ENCODE measurements at places on chromosomes 7 and 10.

- no peak for DNase-seq
These were observed 103.1 kb upstream of the RHOBTB1 start for GRCh38 chr10:61047081-61047480.

DNA sequence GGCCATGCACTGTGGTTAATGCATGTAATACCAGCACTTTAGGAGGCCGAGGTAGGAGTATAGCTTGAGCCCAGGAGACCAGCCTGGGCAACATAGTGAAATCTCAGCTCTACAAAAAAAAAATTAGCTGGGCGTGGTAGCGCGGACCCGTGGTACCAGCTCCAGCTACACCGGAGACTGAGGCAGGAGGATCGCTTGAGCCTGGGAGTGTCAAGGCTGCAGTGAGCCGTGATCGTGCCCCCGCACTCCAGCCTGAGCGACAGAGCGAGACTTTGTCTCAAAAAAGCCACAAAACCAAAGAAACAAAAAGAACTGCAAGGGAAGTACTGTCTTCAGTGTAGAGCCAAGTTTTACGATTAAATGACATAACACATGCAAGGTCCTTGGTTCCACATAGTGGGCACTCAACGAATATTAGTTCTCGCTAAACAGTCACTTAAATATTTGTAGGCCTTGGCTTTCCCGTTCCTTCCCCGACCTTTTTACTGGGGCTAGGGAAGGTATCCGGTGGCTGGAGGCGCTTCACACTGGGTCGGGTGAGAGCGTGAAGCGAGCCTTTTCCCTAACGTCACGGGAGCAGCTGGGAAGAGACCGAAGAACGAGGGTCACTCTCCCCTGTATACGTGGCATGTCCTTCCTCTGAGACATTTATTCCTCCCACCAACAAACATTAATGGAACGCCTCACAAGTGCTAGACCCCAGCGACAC lies 993 bp upstream of the SND1 start:
- DNase-seq = no peak

DNA sequence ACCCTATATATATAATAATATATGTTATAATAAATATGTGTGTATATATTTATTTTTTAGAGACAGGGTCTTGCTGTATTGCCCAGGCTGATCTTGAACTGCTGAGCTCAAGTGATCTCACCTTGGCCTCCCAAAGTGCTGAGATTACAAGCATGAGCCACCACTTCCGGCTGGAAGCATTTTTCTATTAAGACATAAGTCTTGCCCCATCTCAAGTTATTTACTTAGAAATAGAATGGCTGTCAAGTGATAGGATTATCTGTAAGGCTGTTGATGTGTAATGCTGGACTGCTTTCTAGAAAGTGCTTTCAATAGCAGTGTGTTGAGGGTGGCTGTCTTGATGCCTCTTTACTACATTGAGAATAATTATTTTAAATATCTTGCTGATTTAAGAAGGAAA lies 65.2 kb downstream of the ZMYND11 start:
- no peak for DNase-seq

DNA sequence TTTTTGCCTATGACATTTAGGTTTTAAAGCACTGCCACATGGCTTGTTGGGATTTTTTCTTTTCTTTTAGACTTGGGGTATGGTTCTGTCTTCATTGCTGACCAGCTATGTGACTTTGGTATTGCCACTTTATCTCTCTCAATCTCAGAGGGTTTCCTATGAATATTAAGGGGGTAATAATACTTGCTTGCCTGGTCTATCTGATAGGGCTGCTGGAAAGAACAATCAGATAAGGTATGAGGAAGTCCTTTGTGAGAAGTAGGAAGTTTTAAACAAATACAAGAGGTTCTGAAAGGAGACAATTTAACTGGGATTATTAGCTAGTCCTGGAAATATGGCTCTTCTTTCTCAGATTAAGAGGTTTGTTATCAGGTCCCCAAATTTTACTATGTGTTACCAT lies 80.8 kb downstream of the ZNF92 start:
- DNase-seq = no peak

- peak; percentile 56 for DNase-seq
These were observed 127.9 kb upstream of the PRSS58 start for GRCh38 chr7:142385491-142386340.

- no peak for DNase-seq
These were observed 15.3 kb downstream of the OGDH start for GRCh38 chr7:44621750-44622103.

DNA sequence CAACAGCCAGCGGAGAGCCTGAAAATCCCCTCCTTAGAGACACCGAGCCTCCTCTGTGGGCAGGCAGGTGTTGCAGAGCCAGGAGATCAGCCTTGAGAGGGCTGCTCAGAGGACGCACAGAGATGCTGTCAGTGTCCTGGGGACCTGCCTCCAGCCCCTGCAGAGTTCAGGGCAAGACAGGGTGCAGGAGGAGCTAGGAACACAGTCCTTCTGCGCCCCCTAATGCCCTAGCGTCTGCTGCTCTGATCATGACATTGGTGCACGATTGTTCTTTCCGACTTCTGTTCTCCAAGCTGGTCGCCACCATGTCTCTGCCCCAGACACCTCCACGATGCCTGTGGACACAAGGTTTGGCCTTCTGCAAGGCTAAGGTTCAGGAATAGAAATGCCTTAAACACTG lies 613.7 kb upstream of the MKI67 start:
- no peak for DNase-seq

GRCh38 chr10:16788125-16788524 lies 29.1 kb downstream of the RSU1 start:
- no peak for DNase-seq

GRCh38 chr10:89419548-89419947 lies 5.2 kb downstream of the IFIT5 start:
- DNase-seq = no peak

DNA sequence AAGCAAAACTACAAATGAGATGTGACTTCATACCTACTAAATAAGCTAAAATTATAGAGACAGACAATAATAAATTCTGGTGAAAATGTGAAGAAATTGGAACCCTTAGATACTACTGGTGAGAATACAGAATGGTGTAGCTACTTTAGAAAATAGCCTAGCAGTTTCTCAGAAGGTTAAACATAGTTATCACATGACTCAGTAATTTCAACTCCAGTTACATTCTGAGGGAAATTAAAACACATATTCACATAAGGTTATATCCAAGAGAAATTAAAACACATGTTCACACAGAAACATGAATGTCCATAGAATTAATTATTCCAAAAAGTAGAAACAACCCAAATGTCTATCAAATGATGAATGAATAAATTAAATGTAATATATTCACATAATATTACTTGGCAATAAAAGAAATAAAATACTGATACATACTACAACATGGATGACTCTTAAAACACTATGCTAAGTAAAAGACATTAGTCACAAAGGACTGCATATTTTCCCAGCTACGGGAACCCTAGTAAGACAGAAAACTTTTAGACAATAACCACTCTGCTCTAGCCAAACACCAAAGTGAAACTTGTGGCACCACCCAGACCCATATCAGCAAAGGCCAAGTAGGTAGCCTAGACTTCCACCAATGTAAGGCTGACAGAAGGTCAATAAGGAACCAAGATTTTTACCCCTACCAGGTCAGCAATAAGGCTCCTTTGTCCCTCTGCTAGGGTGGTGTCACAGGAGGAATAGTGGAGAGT lies 25.1 kb downstream of the SLC25A40 start:
- no peak for DNase-seq

GRCh38 chr10:113381981-113382509 lies 170.8 kb upstream of the HABP2 start:
- DNase-seq = no peak

GRCh38 chr7:376306-377079 lies 86.5 kb downstream of the FOXL3 start:
- no peak for DNase-seq

DNA sequence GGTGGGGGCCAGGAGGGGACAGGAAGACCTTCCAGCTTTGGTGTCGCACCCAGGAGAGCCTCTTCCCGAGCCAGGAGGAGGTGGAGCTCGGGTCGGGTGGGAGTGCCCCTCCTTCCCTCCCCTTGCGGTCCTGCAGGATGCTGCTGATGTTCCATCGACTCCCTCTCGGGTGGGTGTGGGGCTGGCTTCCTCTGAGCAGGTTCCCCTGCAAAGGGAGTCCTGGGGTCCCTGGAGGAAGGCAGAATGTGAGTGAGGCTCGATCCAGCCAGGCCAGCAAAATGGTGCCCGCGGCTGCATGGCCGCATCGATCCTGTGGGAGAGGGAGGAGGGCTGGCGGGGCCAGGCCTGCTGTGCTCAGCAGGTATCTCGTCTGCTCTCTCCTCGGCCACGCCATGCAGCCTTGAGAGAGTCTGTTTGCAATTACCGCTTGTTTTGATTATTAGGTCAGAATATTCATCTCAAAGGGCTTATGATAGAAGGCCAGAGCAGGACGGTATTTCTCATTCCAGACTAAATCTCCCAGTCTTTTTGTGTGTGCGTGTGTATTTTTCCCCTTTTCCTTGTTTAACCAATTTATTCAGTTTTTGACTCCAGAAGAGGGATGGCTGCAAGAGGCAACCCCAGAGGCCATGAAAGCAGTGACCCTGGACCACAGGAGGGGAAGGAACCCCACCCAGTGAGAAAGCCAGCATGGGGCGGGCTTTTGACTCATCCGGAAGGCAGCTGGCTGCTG lies 137.3 kb upstream of the ZMIZ1 start:
- peak; percentile 64 for DNase-seq

- DNase-seq = no peak
These were observed 497.7 kb downstream of the GRID1 start for GRCh38 chr10:85868627-85869499.

- no peak for DNase-seq
These were observed 123.3 kb upstream of the FZD1 start for GRCh38 chr7:91140982-91141381.

DNA sequence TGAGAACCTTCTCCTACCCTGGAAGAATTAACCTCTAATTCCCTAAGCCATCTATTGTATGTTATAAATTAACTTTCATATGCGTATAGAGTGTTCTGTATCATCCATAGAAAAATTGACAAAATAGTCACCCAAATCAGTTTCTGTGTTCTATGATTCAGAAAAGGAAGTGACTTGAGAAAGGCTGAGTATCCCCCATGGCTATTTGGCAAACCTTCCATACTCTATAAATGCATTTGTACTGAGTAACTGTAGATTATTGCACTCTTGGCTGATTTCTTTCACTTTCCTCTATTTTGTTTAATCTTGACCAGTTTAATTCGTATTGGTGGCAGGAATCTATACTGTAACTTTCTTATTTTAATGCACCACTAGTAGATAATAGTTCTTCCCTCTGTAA lies 182.2 kb downstream of the HTR7 start:
- no peak for DNase-seq

DNA sequence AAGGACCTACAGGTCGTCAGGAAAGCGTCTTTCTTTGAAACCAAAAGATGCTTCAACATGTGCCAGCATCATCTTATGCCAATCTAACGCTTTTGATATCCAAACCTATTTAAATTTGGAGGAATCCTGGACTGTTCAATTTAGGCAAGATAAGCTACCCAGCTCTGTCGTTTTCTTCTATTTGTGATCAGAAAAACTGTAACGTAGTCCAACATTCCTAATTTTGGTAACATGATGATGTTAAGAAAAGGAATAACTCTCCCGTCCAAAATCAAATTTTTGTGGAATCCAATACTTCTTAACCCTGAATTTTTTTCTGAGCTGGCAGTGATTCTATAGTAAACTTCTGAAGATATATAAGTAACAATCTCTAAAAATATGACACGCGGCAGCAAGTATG lies 93.3 kb upstream of the MKX start:
- no peak for DNase-seq

- no peak for DNase-seq
These were observed 19.5 kb downstream of the RBM33 start for GRCh38 chr7:155663937-155664336.

DNA sequence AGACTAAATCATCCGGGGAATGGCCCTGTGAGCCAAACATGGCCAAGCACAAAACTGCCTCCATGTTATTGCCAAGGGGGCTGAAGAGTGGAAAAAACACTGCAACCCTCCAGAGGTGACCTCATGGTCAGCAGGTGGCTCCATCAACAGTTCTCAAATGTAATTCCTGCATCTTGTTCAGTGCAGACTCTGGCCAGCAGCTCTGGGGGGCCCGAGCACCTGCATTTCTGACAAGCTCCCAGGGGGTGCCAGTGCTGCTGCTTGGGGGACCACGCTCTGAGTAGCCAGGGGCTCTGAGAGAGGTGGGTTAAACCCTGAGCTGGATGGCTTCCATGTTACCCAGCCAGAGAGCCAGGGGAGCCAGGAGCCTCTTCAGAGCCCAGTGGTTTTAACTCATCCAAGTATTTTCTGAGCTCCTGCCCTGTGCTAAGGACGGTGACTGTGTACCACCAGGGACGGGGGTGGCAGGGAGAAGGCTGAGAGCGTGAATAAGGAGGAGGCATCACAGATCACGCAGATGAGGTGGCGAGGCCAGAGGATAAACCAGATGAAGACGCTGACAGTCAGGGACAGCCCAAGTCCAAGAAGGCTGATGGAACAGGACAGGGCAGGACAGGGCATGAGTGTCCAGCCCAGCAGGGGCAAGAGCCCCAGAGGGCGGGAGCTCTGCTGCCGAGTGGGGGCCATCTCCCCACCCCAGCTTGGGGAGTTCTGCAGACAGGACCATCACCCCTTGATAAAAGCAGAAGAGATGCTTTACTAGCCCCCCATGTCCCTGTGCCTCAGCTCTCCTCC lies 52.9 kb downstream of the CLEC2L start:
- no peak for DNase-seq

Data from NCI-H345 (cell line).